ENCODE measurements at places on chromosomes 3 and 15.

GRCh38 chr15:51846463-51847230 is 17.2 kb downstream of the TMOD3 start:
- no peak overlapping the region for H3K27ac ChIP-seq
- no peak overlapping the region for H3K4me3 ChIP-seq
- no peaks in the 10 kb centered on the region for H3K27me3 ChIP-seq
- peaks cover 24% of the 10 kb centered on the region for H3K4me1 ChIP-seq
- peaks cover 3% of the 10 kb centered on the region for H3K36me3 ChIP-seq

GRCh38 chr3:13174011-13174802 is 101.0 kb upstream of the IQSEC1 start:
- DNase-seq = no peak
- H3K4me1 ChIP-seq = no peaks in the 10 kb centered on the region
- peaks cover 4% of the 10 kb centered on the region for H3K36me3 ChIP-seq
- no peak overlapping the region for H3K27ac ChIP-seq

- peaks cover 9% of the 10 kb centered on the region for H3K36me3 ChIP-seq
- H3K27ac ChIP-seq = no peak overlapping the region
- no peak overlapping the region for H3K4me3 ChIP-seq
- no peak for DNase-seq
- H3K27me3 ChIP-seq = no peaks in the 10 kb centered on the region
- peaks cover 4% of the 10 kb centered on the region for H3K4me1 ChIP-seq
Measured at GRCh38 chr3:133944181-133944580, 48.5 kb upstream of the RAB6B start.

GRCh38 chr3:134132961-134133360 is 103.2 kb upstream of the SLCO2A1 start:
- no peak for DNase-seq
- no peak overlapping the region for H3K27ac ChIP-seq
- no peaks in the 10 kb centered on the region for H3K4me1 ChIP-seq

Measured in progenitor cell of endocrine pancreas (in vitro differentiated cells).